Activated CD8-positive, alpha-beta memory T cell treated with anti-CD3 and anti-CD28 coated beads for 1 hour (primary cell): ENCODE measurements at places on chromosomes 4 and X.

GRCh38 chrX:151621422-151621821 lies 57.9 kb downstream of the PASD1 start:
- DNase-seq = no peak

GRCh38 chr4:88177983-88178625 lies 19.7 kb upstream of the ABCG2 start:
- DNase-seq = no peak

DNA sequence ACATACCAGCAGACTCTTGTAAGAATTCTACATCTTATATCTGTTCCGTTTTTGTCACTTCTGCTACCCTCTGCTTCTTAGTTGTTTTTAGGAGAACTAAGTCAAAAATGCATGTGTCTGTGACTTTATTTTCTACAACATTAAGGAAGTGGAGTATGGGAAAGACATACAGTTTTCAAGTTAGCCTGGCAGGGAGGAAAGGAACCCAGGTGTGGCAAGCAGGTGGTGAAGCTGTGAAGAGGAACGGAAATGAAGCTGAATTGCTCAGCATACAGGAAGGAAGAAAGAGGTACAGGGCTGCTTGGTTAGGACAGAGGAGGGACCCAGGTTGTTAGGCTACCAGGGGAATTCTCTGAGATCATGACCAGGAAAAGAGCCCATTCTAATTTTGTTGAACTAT lies 9.4 kb downstream of the GPRIN3 start:
- DNase-seq = no peak

GRCh38 chrX:140141444-140142029 lies 176.2 kb upstream of the CXorf66 start:
- DNase-seq = no peak

DNA sequence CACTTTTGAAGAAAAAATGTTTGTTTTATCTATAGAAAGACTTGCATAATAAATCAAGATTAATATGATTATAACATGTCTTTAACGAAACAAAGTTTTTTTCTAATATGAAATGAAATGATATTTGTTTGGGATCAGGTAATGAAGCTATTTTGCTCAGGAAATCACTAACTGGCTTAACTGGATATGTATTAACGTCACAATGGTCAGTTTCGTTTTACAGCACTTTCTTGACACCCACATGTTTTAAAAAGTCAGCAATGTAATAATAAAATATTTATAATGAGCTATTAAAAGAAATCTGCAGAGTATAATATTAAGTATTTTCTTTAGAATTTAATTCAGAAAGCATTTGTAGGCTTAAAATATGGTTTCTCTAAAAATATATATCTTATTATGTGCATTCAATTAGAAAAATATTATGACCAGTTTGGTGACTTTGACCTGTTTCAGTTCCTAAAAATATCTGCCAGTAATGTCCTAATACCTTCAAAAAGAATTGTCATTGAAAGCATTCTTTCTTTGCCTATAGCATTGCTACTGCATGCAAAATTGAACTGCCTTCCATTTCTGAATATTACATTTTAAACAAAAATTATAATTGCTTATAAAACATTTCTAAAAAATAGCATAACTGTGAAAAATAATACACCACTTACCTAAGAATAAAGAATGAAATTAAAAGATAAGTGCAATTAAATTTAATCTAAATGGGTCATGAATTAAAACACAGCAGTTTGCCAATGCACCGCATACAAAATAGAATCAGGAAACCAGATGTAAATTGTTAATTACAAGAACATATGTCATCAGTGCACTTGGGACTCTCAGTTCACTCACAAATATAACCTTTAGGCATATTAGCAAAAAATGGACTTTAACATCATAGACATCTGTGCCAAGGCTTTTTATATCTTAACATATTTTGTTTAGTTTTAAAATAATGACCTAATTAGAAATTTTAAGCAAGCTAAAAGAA lies 31.6 kb downstream of the TIGD2 start:
- no peak for DNase-seq

DNA sequence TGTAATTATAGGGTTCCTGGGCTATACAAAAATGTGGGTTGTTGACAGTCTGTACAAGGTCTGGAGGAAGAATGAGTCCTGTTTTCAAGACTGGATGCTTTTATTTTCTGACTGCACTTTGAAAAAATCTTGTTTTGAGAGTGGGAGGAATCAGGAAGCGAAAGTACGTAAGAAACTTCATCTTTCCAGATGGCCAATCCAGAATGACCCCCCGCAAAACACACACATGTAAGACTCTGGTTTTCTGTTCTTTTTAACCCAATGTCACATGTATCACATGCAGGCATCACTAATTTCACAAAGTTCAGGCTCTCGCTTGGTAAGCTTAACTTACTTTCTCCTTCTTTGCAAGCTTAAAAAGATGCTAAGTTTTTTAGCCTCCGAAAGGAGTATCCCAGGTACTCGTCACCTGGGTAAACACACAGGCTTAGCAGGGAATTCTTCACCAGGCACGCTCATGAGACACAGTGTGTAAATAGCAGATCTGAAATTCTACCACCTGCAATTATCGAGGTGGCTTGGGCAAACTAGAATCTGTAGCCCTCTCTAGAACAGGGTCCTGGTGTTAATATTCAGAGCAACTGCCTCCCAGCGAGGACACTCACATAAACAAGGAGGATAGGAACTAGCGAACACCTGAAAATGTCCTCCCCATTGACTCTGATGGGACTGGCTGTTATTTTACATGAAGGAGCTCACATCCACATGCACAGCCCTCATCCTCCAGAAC lies 90.7 kb downstream of the NSUN7 start:
- DNase-seq = no peak

- DNase-seq = no peak
These were observed 9.7 kb downstream of the NOP14 start for GRCh38 chr4:2953496-2953895.

- no peak for DNase-seq
These were observed 271.0 kb downstream of the AFF2 start for GRCh38 chrX:148771440-148771839.

DNA sequence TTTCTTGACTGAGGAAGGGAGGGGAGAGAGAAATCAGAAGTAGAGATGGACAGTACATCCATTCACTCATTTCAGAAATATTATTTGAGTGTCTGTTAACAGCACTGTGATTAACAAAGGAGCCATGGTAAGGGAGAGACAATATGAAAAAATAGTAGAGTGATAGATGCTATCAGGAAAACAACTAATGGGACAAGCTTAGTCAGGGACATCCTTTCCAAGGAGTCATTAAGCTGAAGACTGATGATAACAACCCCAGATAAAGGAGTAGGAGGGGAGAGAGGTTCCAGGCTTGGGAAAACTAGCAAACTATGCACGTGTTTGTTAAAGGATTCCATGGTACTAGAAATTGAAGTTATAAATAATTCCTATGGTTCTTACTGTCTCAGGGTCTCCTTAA lies 122.2 kb downstream of the CBR4 start:
- DNase-seq = no peak

DNA sequence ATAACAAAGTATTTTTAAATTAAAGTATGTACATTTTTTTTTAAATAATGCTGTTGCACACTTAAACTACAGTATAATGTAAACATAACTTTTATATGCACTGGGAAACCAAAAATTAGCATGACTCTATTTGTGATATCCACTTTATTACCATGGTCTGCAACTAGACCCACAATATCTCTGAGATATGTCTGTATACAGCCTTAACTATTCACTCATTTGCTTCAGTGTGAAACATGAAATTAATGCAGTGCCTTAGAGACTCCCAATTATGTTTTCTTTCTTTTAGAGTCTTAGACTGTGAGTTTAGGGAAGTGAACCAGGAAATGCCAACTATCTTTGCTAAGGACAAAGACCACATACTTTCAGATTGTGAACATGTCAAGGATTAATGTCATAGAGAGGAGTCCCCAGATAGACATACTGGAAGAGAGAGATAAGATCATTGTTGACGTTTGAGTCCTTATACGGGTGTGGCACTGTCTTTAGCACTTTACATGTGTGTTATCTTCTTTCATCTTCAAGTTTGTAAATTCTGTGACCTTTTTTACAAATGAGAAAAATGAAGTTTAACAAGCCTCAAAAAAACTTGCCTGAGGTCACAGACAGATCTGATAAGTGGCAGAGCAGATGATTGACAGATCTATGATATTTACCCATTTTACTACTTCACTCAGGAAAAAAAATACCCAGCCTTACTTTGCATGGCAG lies 23.2 kb downstream of the CXorf58 start:
- DNase-seq = no peak

GRCh38 chr4:41452484-41453225 lies 85.3 kb upstream of the LIMCH1 start:
- DNase-seq = no peak

DNA sequence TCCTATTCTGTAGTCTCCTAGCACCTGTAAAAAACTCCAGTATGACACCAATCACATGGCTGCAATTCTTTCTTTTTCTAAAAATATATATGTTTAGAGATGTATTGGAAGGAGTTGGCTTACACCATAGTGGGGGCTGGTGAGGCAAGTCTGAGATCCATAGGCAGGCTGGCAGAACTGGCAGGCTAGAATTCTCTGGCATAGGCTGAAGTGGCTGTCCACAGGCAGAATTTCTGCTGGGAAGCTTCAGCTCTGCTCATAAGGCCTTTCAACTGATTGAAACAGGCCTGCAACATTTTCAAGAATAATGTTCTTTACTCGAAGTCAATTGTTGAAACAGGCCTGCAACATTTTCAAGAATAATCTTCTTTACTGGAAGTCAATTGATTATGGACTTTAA lies 37.0 kb downstream of the FGF2 start:
- no peak for DNase-seq

- no peak for DNase-seq
These were observed 35.5 kb downstream of the F8 start for GRCh38 chrX:154986826-154987575.

DNA sequence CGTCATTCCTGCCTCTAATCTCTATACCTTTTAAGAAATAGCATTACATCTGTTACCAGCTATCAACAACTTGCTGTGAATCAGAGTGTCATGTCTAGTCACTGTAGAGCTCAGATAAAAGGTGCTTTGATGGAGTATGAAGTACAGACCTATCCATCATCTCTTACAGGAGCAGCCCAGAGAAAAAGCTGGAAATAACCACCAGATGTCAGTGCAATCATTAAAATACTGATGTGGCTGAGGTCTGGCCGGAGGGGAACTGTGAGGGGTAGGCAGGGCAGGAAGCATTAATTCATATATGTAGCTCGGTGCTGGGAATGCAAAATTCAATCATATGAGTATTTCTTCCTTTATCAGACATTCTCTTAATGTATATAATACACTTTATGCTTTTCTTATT lies 100.6 kb downstream of the AKAP4 start:
- no peak for DNase-seq

- DNase-seq = no peak
These were observed 19.3 kb downstream of the SCARB2 start for GRCh38 chr4:76194325-76194724.

- no peak for DNase-seq
These were observed 36.2 kb upstream of the USP38 start for GRCh38 chr4:143148521-143148920.

GRCh38 chr4:42148425-42148824 lies 4.0 kb downstream of the BEND4 start:
- DNase-seq = no peak

DNA sequence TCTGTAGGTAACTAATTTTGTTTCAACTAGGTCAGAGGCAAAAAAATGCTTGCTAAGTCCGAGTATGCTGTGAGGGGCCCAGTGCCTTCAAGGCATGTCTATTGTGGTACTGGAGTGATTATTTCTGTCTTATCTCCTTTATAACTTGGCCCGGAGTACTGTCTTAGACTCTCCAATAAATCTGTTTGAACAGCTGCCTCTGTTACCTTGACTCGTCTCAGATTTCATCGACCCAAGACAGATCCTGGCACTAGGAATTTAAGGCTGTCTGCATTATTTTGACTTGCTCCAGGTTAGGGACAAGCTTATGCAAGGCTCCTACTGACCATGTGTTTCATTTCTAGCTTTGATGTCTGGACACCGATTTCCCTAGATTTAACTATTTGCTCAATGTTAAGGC lies 41.1 kb upstream of the NKAP start:
- no peak for DNase-seq

DNA sequence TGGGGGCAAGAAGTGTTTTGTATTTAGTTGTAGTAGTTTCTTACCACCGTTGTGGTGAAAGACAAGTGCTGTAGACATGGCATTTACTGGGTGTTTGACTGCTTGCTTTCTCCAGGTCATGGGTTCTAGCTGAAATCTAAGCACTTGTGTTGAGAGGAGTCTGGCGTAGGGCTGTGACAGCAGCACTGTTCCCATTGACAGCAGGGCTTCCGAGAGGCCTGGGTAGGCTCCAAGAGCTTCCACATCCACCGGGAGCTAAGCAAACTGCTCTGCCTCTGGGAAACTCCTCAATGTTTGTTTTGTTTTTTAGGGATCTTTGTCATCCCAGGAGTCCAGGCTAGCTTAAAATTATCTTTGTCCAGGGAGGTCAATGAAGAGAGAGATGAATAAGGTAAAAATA lies 44.3 kb downstream of the BMPR1B start:
- DNase-seq = no peak

DNA sequence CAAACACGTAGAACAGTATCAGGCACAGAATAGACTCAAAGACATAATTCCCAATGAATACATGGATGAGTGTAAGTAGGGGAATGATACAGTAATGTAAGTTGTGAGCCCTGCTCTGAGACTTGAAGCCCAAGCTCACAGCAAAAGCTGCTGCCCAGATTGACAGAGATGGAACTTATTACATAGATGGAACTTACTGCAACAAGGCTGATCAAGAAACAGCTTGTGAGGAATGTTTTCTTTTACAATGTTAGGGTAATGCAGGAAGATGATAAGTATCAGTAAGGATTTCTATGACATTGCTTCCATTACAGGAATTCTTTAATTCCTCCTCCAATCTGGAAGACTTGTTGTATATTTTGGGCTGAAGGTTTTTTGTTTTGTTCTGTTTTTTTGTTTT lies 278.4 kb downstream of the IL15 start:
- DNase-seq = no peak

DNA sequence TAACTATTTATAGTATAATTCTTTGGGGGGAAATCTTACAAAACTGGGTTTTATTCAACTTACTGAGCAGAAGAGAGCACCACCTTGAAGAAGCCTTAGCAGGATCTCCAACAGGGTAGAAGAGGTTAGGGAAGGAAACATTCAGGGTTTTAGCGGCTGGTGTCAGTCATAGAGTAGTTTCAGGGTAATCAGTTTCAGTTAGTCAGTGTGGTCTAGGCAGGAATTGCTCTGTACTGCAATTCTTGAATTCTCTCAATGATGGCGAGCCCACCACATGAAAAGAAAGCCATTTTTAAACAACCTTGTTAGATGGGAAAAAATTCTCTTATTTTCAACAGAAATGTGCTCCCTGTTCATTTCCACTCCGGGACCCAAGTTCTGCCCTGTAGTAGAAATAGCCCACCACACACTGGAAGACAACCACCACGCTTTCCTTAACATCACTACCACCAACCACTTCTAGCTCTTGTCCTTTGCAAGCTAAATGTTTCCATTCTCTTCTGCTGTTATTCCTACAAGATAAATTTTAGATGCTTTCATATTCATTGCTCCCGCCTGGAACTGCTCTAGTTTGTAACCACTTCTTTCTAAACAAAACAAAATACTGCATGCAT lies 25.9 kb downstream of the COL25A1 start:
- no peak for DNase-seq

- DNase-seq = no peak
These were observed 43.7 kb downstream of the SMAD1 start for GRCh38 chr4:145525291-145525740.
